Bronchial epithelial cell (primary cell): ENCODE measurements at places on chromosomes 13 and 19. TPM values are rescaled to one million over a fixed set of nuclear protein-coding genes. Genes with fewer than 3 reads are reported as not detected.

The SPACA4 gene
- total RNA-seq, result under 0.01 and 0.64 TPM in 2 replicates

The CGB8 gene
- 0.26 TPM in 1 of 2 replicates, not detected in the other for total RNA-seq

GRCh38 chr13:50129081-50129705, 113.9 kb downstream of the KCNRG start:
- DNase-seq, result no peak

GRCh38 chr19:36051637-36052036, 2.4 kb downstream of the THAP8 start:
- DNase-seq, result no peak

DNA sequence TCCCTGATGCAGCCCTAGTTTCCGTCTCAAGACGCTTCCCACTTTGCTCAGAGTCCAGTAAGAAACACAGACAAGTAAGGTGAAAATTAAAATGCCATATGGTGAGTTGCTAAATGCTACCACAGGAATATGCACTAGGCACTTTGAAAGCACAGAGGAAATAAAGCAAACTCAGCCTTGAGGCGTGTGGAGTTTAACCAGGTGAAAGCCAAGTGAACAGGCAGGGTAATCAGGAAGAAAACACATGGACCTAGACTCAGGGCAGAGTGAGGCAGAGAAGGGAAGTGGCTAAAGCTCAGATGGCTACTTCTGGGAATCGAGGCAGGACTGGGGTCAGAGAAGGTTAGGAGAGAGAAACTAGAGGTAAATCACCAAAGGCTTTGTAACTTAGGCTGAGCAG, 5.4 kb upstream of the UBL3 start:
- DNase-seq, result no peak

DNA sequence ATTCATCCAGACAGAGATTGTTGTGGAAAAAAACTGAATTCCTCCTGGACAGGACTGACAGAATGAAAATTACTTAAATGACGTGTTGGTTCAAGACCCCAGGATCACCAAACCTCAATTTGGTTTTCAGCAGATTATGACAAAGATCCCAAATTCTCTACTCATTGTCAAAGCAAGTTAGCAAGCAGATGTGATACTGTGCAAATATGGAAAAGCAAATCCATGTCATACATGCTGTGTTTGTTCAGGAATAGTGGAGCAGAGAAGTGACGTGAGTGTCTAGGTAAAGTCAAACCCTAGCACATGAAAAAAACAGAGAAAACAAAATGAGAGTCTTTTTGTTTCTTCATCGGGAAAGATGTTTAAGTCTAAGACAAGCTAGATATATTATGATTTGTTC, 169.2 kb upstream of the NBEA start:
- no peak for DNase-seq

DNA sequence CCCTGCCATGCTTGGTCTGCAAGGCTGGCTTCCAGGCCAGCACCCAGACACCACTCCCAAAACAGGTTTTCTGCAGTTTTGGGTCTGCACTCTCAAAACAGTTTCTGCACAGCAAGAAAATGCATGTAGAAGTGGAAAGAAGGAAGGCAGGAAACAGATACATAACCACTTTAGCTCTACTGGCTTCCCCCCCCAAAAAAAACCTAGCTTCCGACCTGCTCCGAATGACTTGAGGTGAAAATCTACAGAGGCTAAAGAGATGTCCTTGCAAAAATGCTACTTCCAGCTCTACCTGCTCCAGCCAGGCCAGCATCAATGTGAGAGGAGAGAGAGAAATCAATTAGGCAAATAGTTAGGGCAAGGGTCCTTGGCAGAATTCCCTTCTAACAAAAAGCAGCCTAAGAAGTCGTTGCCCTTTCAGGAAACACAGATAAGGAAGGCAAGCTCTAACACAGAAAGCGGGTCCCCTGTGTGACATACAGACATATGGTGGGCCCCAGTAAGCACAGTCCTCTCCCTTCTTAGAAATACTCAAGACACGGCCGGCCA, 3.4 kb downstream of the C19orf12 start:
- no peak for DNase-seq

The SPIB gene
- not detected in 2 replicates for total RNA-seq

The LYPD4 gene
- not detected in 2 replicates for total RNA-seq

GRCh38 chr13:47484548-47484947, 516.5 kb downstream of the SUCLA2 start:
- DNase-seq, result peak; percentile 62

- no peak for DNase-seq
Observed at GRCh38 chr13:45846681-45847080, 4.9 kb downstream of the SIAH3 start.

DNA sequence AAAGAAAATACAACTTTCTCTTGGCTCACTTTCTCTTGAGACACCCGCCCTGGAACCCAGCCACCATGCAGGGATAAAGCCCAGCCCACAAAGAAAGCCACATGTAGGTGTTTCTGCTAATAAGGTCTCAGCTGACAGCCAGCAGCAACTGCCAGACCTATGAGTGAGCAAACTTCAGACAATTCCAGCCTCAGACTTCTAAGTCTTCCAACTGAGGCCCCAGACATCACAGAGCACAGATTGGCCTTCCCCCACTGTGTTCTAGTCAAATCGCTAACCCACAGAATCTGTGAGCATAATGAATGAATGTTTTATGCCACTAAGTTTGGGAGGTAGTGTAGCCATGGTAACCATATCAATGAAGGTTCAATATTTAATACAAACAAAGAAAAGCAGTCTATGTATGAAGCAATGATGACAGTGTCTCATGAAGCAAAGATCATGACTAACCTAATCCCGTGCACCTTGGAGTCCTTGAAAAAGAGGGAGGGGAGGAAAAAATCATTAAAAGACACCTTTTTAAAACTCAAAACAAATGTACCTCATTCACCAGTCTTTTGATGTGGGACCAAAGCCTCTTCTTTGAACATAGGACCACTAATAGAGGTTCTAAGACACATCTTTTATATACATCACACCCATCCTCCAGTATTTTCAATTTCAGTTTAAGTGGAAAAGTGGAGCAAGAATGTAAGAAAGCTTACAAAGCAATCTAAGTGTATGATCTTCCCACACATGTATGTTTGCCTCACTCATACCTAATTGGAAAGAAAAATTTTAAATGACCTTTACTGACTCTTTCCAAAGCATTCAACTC, 6.2 kb downstream of the MRPS31 start:
- DNase-seq, result no peak

- peak; percentile 70 for DNase-seq
Observed at GRCh38 chr19:32343550-32344262, 1.7 kb upstream of the ZNF507 start.

DNA sequence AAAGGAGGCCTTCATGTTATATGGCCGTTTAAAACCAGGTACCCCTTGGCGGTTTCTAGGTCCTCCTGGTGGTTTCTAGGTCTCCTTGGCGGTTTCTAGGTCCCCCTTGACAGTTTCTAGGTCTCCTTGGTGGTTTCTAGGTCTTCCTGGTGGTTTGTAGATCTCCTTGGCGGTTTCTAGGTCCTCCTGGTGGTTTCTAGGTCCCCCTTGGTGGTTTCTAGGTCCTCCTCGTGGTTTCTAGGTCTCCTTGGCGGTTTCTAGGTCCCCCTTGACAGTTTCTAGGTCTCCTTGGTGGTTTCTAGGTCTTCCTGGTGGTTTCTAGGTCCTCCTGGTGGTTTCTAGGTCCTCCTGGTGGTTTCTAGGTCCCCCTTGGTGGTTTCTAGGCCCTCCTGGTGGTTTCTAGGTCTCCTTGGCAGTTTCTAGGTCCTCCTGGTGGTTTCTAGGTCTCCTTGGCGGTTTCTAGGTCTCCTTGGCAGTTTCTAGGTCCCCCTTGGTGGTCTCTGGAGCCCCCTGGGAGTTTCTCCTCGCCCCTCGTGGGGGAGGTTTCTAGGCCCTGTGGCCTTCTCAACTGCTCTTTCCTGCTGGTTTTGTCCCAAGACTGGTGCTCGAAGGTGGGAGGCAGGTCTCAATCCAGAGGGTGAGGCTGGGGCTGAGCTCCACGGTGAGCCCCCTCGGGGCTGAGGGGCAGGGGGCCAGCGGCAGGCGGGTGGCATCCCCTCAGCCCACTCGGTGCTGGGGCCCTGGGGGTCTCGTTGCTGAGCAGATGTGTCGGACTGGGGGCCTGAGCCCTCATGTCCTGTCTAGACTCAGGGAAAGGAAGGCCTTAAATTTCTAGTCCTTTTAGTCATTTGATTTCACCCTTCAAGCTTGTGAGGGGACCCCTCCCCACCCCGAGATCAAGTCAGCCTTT, 8.0 kb downstream of the HCN2 start:
- no peak for DNase-seq

DNA sequence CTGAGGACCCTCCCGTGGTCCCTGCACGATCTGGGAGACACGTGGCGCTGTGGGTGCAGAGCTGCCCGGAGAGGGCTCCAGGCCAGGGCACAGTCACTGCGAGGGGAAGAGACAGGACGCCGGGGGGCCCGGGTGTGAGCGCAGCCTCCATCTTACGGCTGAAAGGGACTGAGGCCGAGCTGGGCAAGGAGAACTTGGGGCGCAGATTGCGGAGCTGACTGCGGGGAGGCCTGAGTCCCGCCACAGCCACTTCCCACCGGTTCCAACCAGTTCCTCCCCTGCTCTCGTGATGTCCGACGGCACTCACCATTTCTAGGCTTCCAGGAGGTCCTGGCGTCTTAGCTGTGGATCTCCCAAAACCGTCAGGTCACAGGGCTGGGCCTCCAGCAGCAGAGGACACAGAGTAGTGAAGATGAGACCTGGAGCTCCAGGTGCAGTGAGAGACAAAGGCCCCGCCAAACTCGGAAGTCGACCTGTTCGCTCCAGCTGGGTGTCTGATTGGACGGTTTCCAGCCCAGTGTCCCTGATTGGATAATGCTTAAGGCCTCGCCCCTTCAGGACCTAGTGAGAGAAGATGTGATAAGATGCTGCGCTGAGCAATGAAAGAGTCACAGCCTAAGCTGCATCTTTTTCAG, 4.8 kb upstream of the ZNF253 start:
- no peak for DNase-seq

- peak; percentile 12 for DNase-seq
Observed at GRCh38 chr19:41702171-41702651, 6.2 kb upstream of the CEACAM5 start.

GRCh38 chr19:47227352-47228167, 3.4 kb downstream of the BBC3 start:
- peak; percentile 63 for DNase-seq

The ENOX1 gene
- total RNA-seq, result 0.51 and 0.79 TPM in 2 replicates

DNA sequence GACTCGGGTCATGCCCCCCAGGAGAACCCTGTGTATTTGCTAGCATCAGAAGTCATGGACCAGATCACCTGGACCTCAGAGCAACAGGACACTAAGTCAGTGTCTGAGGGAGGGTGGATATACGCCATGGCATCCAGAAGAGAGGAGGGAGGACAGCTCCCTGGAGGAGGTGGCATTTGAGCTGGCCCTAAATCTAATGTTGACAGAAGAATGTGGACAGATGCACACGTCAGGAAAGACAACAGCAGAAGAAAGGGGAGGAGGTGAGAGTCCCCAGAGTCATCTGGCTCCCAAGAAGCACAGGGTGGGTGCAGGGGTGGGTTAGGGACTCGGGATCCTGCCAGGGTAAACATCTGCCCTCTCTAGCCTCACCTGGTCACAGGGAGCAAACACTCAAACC, 24.5 kb upstream of the CCNE1 start:
- DNase-seq, result no peak

- DNase-seq, result no peak
Observed at GRCh38 chr19:7830272-7830771, 304 bp downstream of the EVI5L start.

DNA sequence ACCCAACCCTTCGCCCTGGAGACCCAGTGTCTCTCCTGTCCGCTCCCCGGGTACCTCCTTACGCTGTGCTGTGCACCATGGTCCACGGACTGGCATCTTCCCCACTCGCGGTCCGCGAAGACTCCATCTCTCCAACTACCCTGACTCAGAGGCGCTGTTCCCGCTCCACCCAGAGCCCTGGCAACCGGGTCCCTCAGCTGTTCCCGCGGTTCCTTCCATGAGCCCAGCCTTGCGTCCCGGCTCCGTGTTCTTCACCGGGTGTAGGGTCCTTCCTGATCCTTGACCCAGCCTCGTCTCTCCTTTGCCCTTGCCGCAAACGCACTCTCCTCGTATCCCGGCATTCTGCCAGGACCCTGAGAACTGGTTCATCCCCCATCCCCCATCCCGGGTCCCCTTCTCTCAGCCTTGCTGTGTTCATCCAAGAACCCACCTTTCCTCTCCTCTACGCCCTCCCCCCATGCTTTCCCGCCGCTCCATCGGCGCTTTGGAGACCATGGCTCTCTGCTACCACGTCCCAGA, 664 bp downstream of the ICAM5 start:
- DNase-seq, result no peak

The LIG1 gene
- total RNA-seq, result 4.5 and 5.8 TPM in 2 replicates

The ZNF57 gene
- total RNA-seq, result 11.1 and 11.6 TPM in 2 replicates

- DNase-seq, result no peak
Observed at GRCh38 chr13:109408591-109409382, 377.6 kb downstream of the IRS2 start.

DNA sequence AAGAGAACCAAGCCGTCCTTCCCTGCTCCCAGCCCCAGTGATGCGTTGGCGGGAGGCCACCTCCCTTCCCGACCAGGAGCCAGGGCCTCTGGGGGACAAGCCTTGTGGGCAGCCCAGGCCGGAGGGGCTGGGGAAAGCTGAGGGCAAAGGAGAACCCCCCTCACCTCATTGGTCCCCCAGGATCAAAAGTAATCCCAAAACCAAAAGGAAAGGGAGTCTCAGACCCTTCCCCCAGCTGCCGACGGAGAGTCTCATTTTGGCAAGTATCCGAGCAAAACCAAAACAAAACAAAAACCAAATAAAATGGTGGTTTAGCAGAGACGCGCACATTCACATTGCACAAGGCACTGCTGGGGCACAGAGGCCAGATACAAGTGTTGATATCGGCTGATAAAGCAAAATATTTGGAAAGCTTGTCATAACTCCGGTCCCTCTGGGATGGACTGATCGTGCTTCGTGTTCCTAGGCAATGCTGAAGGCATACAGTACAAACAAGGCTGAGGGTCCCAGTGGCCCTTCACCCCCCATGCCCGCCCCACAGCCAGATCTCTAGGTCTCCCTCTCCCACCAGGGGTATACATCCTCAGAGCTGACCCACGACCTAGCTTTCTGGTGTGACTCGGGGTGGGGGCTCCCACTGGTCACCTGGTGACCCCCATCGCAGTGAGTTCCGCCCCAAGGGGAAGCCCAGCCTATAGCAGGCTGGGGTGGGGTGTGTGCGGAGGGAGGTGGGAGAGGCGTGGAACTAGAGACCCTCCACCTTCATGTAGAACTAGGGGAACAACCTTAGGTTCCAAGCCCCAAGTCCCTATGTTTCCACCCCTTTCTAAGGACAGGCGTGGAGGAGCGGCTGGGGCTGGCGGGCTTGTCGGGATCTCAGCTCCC, 2.1 kb downstream of the CEBPA start:
- no peak for DNase-seq

The PARP4 gene
- 11.8 and 11.9 TPM in 2 replicates for total RNA-seq

GRCh38 chr13:92317066-92317465, 909.5 kb upstream of the GPC6 start:
- DNase-seq, result no peak

- peak; percentile 46 for DNase-seq
Observed at GRCh38 chr19:2271234-2272103, 10.5 kb downstream of the PEAK3 start.

GRCh38 chr13:47679401-47679800, 321.7 kb downstream of the SUCLA2 start:
- peak; percentile 8 for DNase-seq

DNA sequence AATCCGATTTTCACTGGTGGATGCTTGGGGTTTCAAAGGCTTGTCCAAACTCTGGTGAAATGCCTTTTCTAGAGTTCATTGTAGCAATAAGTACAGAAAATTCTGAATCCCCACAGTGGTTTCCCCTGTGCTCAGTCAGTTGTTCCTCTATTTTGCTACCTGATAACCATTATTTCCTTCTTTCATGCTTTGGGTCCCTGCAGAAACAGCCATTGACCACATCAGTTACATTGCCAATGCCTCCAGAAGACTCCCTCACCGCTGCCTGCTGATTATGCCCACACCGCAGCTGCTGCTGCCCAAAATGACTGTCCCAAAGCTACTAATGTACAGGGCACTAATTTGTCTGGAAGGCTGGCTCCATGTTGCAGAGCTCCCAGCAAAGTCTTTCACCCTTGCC, 517.3 kb downstream of the KLF12 start:
- DNase-seq, result no peak
